ENCODE measurements at places on chromosomes 7 and 10.

- no peak for DNase-seq
These were observed 26.4 kb downstream of the PARP12 start for GRCh38 chr7:140036224-140036962.

GRCh38 chr10:34854147-34854601 is 39.1 kb upstream of the PARD3 start:
- DNase-seq: peak; percentile 52

DNA sequence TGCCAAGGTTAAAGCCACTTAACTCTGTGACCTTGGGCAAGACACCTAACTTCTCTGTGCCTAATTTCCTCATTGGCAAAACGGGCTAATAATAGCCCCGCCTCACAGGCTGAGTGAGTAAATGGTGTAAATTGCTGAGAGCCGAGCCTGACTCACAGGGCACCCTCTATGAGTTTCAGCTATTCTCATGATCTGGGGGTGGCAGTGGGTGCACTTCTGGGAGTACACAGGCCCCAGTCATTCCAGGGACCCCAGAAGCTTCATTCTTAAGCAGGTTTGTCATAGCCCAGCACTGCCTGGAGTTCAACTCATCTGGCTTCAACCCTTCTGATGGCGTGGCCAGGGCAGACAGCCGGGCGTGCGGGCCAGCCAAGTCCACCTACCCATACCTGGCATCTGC is 137.2 kb downstream of the GRID1 start:
- DNase-seq: no peak

- no peak for DNase-seq
These were observed 16.3 kb upstream of the TSPAN15 start for GRCh38 chr10:69434926-69435325.

DNA sequence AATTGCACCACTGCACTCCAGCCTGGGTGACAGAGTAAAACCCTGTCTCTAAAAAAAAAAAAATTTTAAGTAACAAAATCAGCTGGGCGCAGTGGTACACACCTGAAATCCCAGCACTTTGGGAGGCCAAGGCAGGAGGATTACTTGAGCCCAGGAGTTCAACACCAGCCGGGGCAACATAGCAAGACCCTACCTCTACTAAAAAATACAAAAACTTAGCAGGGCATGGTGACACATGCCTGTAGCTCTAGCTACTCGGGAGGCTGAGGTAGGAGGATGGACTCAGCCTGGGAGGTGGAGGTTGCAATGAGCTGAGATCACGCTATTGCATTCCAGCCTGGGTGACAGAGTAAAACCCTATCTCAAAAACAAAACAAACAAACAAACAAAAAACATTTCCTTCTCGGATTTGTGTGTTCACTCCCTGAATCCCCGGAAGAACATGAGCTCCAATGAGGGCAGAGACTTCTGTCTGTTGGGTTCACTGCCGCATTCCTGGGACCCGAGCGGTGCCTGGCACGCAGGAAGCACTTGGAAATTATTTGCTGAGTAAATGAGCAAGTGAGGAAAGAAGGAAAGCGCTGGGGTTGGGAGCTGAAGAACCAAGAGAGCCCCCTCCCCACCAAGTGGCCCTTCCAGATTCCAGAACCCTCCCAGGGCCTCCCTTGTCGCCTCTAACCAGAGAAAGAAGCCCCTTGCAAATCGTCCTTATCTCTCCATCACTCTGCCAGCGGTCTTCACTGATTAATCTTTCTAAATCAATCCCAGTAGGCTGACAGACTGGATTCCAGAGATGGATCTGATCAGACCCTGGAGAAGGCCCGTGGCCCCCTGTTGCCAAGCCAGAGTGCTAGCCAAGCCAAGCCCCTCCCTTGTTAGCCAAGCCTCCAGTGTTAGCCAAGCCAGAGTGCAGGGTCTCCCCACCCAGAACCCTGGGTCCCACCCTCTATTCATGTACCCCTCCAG is 6.2 kb downstream of the TNRC18 start:
- peak; percentile 69 for DNase-seq

DNA sequence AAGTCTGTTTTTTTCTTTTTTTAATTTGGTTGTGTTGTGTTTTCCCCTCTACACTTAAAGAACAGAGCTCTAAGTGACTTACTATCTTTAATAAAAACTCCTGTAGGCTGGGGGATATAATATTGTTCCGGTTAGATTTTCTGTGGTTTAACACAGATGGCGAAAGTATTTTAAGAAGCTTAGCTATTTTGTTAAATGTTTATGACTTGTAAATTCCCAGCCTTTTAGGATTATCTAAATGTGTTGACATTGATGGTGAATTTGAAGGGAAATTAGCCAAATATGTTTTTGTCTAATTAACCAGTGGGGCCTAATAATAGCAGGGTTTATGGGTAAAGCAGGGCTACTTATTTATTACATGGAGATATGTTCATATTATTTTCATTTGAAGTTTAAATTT is 538.5 kb downstream of the INHBA start:
- peak; percentile 46 for DNase-seq

GRCh38 chr7:112887337-112887736 is 97.1 kb upstream of the TMEM168 start:
- DNase-seq: no peak

GRCh38 chr10:22597138-22597537 is 117.2 kb downstream of the PIP4K2A start:
- DNase-seq: peak; percentile 70

DNA sequence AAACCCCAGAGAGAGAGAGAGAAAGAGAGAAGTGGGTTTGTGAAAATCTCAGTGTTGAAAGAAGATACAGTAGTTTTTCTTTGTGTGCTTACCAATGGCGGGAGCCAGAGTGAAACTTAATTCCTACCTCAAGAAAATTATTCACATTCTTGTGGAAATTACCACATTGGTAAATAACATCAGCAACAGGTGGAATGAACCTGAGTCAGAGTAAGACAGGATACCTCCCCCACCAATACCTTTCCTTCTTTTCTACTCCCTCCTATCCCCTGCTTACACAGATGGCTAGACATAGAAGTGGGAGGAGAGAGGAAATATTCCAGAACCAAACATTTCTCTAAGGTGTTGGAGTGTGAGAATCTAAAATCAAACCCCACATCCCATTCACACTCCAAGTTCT is 793.9 kb downstream of the SORCS3 start:
- no peak for DNase-seq

DNA sequence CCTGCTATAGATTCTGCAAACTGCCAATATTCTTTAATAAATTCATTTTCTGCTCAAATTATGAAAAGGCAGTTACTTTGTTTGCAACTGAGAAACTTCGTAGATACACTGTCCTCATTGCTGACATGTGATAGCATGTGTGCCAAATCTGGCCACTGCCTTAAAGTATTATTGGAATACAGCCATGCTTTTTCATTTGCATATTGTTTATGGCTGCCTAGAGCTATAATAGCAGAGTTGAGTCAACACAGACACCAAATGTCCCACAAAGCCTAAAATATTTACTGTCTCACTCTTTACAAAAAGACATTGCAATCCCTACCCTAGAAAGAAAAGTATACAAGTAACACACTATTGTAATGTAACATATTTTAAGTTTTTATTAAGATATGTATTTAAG is 647.4 kb downstream of the XPNPEP1 start:
- peak; percentile 29 for DNase-seq

- DNase-seq: no peak
These were observed 93.6 kb downstream of the LRMDA start for GRCh38 chr10:75525067-75525466.

DNA sequence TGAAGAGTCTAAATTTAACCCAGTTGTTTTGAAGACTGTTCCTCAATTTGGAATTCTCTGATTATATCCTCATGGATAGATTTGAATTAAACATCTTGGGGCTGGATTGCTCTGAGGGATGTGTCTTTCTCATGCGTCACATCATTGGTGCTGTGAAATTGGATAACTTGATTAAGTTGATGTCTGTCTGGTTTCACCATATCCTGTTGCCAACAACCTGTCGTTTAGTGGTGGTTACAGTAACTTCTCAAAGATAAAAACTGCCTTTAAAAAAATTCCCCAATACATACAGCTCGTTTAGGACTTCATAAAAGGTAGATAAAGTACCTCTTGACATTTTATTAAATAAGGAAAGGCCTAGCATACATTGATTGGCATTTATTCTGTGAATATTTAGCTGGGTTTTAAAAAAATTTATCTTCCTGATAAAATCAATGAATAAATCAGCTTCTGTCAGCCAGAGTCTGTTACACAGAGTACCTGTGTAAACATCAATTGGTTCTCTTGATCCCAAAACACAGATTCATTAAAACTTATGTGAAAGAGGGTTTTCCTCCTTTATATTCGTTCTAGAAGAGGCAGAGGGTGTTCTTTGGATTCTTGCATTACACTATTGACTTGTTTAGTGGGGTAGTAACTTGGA is 10.5 kb downstream of the CRCP start:
- DNase-seq: no peak

- DNase-seq: no peak
These were observed 154.7 kb downstream of the NEURL1 start for GRCh38 chr10:103648251-103648635.

DNA sequence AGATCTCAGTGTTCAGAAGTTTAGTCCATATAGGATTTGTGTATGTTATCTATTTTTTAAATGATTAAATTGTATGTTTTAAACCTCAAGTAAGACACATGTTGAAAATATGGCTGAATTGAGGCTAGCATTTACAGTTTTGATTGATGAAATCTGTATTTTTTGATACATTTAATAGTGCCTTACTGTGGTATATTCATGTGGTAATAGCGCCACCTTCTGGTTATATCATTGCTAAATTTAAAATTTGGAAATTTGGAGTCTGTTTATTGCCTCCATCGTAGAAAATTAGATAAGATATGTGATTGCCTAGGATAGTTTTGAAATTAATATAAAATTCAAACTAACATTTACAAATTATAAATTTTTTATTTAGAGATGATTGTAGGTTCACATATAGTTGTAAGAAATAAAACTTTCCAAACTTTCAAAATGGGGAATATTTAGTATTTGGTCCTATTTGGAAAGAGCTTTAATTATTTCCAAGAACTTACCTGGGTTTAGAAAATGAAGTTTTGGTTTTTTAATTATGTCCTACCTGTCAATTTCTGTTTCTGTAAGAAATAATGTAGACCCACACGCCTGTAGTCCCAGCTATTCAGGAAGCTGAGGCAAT is 19.1 kb upstream of the ARMS2 start:
- peak; percentile 50 for DNase-seq

DNA sequence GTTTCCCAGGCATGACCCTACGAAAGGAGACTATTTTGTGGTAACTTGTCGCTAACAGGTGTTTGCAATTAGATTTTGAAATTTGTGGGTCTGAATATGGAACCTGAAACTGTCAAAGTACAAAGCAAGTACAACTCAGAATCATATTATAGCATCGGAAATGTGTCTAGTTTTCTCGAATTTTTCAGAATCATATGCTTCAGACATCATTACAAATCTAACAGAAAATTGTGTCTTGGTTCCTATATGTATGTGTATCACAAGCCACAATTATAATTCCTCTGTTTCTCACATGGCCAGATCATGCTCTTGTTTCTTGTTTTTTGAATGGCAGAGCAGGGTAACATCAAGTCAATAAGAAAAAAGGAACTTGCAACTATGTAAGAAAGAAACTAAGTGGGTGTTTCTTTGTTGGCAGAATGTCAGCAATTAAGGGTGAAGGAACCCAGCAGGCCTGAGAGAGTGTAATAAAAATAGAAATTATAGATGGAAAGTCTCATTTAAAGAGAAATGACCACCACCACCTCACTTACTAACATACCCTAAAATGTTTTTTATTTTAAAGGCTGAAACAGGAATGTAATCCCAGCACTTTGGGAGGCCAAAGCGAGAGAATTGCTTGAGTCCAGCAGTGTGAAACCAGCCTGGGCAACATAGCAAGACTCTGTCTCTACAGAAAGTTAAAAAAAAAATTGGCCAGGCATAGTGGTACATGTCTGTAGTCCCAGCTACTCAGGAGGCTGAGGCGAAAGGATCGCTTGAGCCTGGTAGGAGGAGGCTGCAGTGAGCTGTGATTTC is 51.3 kb downstream of the PRTFDC1 start:
- no peak for DNase-seq

GRCh38 chr10:12382157-12382548 is 32.8 kb downstream of the CAMK1D start:
- DNase-seq: no peak
